ENCODE measurements at places on chromosomes 11 and 22.
A peak's percentile ranks its signal among the peaks of the same experiment; 100 is the strongest.

DNA sequence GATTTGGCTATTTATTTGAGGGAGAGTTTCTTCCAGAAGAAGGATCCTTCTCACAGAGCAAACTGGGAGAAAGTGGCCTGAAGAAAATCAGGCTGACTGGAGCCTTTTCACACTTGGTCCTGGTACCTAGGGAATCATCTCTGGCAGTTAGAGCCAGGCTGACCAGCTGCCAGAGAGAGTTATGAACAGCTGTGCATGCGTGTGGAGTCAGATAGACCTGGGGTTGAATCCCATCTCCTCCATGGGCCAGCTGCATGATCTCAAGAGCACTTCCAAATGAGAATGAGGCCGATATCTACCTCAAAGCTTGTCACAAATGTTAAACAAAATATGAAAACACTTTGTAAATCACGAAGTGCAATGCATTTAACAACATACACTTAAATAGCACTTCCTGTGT is 390.0 kb downstream of the TENM4 start:
- no peak for DNase-seq

- DNase-seq = no peak
Observed at GRCh38 chr22:24427500-24428164, at the start of gene ADORA2A. ADORA2A (plus strand) TSS chr22:24427599; CDS start chr22:24433405, 5,806 bp downstream.

DNA sequence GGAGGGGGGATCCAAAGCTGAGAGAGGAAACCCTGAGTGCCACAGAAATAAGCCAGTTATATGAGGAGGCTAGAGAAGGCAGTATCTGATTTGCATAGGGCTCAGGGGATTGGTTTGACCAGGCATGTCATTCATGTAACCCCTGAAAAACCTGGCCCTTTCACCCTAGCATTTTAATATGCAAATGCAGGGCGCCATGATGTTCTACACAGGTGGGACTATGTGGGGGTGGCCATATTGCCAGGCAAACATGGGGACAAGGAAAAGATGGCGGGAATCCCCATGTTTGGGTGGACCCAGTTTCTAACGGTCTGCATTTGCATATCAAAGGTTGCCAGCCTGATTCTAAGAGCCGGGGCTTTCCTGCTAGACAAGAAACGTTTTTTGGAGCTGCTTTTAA is 27.2 kb downstream of the CSF2RB start:
- no peak for DNase-seq

- DNase-seq = no peak
Observed at GRCh38 chr11:73280626-73281025, 8.5 kb downstream of the P2RY6 start.

GRCh38 chr11:132844956-132845696 is 687.2 kb downstream of the OPCML start:
- DNase-seq = no peak

- DNase-seq = no peak
Observed at GRCh38 chr11:96986516-96986915, 596.7 kb downstream of the JRKL start.

DNA sequence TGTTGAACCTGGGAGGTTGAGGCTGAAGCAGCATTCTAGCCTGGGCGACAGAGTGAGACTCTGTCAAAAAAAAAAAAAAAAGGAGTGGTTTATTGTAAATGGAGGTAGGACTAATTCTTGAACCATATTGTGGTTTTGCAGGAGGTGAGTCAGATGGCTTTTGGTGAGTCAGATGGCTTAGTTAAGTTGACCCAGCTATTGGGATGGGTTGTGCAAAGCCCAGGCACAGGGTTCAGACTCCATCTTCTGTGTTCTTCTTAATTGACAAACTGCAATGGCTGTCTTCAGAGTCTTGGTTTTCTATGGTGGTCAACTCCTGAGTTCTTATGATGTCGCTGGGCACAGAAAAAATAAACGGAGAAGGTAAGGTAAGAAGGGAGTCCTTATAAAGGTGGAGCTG is 182.7 kb downstream of the ADAMTS15 start:
- DNase-seq = no peak

GRCh38 chr11:79375818-79376550 is 64.8 kb downstream of the TENM4 start:
- DNase-seq = no peak

- no peak for DNase-seq
Observed at GRCh38 chr11:73651661-73652045, 5.3 kb downstream of the PLEKHB1 start.

DNA sequence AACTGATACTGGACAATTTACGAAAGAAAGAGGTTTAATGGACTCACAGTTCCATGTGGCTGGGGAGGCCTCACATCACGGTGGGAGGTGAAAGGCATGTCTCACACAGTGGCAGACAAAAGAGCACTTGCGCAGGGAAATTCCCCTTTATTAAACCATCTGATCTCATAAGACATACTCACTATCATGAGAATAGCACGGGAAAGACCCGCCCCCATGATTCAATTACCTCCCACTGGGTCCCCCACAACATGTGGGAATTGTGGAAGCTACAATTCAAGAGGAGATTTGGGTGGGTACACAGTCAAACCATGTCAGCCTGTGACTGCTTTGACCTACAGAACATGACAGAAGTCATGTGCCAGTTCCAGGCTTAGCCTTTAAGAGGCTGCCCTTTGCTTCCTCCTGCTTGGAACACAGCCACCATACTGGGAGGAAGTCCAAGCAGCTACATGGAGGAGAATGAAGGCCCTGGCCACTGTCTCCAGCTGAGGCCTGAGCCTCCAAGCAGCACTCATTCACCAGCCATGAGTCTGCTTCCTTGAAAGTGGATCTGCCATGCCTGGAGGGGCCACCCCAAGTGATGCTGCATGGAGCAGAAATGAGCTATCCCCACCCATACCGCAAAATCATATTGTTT is 10.9 kb upstream of the GAL start:
- DNase-seq = no peak

- peak; percentile 13 for DNase-seq
Observed at GRCh38 chr11:2265396-2265795, 5.0 kb downstream of the ASCL2 start.

DNA sequence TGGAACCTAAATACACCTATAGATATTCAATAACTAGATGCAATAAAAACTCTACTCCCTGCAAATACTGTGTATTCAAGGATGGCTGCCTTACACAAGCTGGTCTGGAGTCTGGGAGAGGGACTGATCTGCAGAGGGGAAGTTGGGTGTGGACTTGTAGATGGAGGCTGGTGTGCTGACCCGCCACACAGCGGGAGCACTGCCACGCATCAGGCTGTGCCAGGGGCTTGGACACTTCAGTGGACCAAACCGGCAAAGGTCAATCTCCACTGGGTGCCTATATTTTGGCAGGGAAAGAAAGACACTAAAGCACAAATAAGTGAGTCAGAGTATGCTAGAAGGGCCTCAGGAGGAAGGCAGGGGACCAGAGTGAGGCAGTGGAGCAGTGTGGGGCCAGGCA is 2.1 kb upstream of the SHANK3 start:
- DNase-seq = no peak

DNA sequence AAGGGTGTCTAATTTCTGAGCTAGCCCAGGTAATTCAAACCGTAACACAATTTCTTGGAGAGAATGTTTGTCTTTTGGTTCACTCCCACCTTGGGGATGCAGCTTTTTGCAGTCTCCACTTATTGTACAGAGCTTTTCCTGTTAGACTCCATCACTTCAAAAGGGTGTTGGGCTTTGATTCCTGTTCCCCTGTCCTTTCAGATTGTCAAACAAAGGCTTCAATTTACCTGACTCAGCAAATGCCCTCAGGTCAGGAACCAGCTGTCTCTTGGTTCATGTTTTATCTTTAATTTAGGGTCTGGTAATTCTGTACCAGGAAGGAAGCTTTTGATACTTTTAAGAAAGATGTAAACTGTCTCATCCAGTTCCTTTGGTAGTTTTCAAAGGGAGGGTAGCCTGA is 880.6 kb downstream of the NTM start:
- DNase-seq = no peak

DNA sequence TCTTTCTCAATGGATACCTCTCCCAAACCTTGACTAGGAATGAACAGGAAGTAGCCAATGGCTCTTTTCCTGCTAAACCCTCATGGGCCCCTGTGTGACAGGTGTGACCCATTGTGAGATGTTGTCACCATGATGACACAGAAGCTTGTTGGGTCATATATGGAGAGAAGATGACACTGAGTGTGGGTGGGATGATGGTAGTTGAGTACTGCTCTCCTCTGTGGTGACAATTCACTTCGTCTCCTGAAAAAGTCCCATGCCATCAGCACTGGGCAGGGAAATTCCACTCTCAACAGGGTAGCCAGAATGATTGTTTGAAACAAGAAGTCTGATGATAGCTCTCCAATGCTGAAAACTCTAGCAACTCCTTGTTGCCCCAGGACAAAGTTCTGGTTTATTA is 94.0 kb upstream of the SEZ6L start:
- no peak for DNase-seq

DNA sequence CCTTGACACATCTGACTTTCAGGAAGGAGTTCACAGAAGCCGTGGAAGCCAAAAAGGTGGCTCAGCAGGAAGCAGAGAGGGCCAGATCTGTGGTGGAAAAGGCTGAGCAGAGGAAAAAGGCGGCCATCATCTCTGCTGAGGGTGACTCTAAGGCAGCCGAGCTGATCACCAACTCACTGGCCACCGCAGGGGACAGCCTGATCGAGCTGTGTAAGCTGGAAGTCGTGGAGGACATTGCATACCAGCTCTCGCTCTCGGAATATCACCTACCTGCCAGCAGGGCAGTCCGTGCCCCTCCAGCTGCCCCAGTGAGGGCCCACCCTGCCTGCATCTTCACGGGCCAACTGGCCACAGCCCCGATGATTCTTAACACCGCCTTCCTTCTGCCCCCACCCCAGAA is 53.7 kb downstream of the HSD17B12 start:
- DNase-seq = no peak

- no peak for DNase-seq
Observed at GRCh38 chr11:12581416-12581815, 92.8 kb upstream of the TEAD1 start.

GRCh38 chr22:31344578-31345330 is 1.4 kb downstream of the PATZ1 start:
- DNase-seq = no peak

- no peak for DNase-seq
Observed at GRCh38 chr11:128456566-128457268, 130.6 kb downstream of the ETS1 start.

DNA sequence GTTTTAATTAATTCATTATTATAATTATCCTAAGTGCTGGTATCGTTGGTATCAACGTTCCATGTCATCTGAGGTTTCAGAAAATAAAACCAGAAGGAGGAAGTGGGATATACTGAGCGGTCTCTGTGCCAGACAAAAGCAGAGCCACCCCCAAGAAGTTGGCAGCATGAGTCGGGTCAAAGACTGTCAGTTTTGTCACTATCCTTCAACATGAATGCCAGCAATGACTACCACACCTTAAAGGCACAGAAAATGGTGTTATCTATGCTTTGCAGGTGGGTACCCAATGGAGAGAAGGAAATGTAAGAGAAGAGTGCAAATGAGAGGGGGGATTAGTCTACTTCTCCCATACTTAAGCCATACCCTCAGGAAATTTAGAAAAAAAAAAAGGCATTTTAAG is 408.5 kb downstream of the OPCML start:
- no peak for DNase-seq

DNA sequence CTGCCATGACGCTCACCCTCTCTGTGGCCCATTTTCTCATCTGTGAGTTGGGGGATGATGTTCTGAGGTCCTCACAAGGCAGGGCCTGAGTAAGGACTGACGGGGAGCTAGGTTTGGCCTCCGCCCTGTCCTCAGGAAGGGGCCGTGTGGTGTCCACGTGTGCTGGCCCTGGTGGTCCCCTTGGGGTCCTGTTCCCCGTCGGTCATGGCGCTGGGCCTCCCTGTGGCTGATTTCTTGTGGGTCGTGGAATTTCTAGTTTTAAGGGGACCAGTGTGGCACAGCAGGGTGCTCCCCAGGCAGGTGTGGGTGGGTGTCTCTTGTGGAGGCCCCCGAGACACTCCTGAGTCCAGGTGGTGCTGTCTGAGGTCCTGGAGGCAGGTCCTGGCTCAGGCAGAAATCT is 5.9 kb downstream of the LINC01488 start:
- no peak for DNase-seq

DNA sequence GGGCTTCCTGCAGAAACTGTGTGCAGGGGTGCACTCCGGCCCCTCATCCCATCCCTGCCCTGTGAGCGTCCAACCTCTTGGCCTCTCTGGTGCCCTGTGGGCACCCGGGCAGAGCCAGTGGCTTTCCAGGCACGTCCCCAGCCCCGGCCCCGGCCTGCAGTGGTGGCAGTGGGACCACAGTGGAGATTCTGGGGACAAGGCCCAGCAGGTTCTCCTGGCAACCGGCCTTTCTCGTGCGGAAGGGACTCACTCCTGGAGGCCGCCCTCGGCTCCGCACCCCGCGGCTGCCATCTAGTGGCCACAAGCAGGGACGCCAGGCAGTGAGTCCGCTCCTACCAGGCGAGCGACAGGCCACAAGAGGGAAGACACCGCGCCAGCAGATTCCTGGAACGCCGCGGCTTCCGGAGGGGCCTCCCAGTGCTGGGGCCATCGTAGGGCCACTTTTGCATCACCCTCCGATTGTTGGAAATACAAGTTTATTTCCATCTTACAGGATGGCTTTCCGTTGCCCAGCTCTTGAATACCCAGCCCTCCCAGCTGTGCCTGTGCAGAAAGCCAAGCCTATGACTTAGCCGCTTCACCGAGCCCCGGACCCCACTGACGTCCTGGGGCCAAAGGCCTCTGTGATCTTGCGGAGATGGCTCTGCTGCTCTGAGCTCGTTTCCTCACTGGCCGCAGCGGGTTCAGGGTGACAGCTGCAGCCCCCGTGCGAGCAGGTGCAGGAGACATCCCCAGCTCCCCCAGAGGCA is 357.3 kb downstream of the CTTN start:
- peak; percentile 64 for DNase-seq

- DNase-seq = no peak
Observed at GRCh38 chr11:89015614-89016013, 50.2 kb downstream of the GRM5 start.

DNA sequence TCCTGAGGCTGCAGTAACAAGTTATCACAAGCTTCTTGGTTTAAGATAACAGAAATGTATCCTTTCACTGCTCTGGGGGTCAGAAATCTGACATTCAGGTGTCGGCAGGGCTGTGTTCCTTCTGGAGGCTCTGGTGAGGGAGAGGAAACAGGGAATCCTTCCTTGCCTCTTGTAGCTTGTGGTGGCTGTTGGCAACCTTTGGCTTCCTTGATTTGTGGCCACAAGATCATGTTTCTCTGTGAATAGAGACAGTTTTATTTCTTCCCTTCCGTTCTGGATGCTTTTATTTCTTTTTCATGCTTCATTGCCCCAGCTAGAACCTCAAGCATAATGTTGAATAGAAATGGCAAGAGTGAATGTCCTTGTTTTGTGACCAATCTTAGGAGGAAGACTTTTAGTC is 44.0 kb downstream of the MPPED1 start:
- no peak for DNase-seq

GRCh38 chr22:35230417-35230816 is 26.9 kb upstream of the HMGXB4 start:
- DNase-seq = no peak

DNA sequence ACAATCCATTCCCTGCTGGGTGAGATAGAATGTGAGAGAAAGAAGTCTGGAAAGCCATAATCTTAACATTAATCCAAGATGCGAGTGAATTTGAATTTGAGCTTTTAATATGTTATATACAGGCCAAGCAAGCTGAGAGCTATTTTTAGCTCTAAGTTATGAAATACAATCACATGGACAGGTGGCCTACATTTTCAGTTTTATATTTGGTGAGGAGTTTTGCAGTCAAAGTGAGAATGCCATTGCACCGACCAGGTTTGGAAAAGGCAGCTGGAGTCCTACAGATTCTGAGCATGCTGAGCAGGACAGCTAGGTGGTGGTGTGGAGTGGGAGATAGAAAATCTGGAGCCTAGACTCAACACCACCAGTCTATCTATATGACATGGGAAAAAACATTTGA is 12.0 kb downstream of the OR5B21 start:
- DNase-seq = no peak

- DNase-seq = no peak
Observed at GRCh38 chr11:45926001-45926401, 3.5 kb downstream of the LARGE2 start.
